ENCODE measurements at places on chromosomes 11 and 22.

GRCh38 chr11:63537293-63538101, 889 bp downstream of the PLAAT4 start:
- peak; percentile 91 for DNase-seq

GRCh38 chr11:109929308-109929707, 163.9 kb upstream of the ZC3H12C start:
- no peak for DNase-seq

DNA sequence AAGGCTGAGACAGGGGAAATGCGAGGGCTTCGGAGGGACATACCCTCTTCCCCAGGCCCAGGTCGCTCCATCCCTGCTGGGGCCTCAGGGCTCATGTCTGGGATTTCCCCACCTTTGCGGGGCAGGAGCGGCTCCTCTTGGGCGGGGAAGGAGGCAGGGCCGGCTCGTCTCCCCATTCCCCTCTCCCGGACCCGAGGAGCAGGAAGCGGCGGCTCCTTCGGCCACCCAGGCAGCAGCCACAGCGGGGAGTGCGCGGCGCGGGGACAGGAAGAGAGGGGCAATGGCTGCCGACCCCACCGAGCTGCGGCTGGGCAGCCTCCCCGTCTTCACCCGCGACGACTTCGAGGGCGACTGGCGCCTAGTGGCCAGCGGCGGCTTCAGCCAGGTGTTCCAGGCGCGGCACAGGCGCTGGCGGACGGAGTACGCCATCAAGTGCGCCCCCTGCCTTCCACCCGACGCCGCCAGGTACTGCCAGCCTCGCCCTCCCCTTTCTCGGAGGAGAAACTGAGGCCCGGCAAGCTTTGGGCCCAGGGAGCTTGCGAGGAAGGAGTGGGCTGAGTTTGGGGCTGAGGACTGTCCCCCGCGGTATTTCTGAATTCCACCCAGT, at the start of gene ANKK1:
ANKK1 (plus strand) TSS at position 175 of the 607 bp plus-strand sequence; CDS start at position 281, 106 bp downstream.
- no peak for DNase-seq

DNA sequence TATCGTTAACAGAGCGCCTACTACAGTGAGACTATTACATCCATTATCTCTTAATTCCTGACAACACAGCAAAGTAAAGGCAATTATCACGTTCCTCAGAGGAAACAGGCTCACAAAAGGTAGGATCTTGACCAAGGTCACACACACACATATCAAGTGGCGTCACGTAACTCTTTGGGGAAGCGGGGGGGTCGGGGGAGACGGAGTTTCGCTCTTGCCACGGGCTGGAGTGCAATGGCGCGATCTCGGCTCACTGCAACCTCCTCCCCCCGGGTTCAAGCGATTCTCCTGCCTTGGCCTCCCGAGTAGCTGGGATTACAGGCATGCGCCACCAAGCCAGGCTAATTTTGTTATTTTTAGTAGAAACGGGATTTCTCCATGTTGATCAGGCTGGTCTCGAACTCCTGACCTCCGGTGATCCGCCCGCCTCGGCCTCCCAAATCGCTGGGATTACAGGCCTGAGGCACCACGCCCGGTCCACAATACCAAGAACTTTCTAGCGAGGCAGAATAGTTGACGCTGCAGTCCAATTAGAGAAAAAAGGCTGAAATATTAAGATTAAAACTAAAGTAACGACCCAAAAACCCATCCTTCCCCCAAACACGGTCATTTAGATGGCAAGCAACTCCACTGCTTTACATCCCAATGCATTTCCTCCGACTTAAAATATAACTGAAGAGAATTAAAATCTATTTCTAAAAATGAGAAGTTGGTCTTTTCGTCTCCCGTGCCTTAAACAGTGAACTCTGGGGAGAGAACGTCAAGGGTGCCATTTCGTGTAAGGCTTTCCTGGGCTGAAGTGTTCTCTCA, 1.2 kb downstream of the DDX17 start:
- DNase-seq = no peak

- DNase-seq = no peak
These were observed 19.1 kb downstream of the MUC6 start for GRCh38 chr11:1017269-1018005.

- DNase-seq = no peak
These were observed 24.0 kb upstream of the SMTN start for GRCh38 chr22:31056986-31057599.

GRCh38 chr11:293271-293851, 4.4 kb downstream of the PGGHG start:
- DNase-seq = no peak

GRCh38 chr11:69135420-69136363, 20.0 kb upstream of the SMIM38 start:
- DNase-seq = no peak

- no peak for DNase-seq
These were observed 10.2 kb downstream of the RAPSN start for GRCh38 chr11:47438721-47439120.

DNA sequence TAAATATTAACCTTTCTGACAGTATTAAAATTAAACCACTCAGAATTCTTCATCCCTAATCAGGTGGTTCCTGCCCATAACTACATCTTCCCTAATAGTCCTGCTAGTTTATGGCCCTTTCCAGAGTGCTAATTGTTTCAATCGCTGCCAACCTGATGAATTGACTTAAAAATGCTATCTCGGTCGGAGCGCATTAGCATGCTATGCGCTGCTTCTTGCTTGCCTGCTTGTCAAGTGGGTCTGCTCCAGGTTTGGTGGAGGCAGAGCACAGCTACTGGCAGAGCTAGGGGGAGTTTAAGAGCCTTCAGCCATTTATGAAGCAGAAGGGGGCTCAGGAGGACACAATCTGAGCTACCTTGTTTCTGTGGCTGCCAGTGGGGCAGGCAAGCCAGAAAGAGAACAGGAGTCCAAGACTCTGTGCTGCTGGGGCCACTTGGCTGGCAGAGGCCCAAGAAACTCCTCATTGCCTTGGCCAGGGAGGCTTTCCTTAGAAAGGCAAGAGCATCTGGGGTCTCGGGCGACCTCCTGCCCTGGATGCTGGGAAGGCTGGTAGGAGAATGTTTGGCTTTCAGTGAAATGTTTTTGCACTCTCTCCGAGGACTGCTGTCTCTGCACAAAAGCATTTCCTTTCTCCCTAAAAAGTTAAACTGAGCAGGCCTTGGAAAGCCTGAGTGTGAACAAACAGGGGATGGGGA, 62.1 kb upstream of the PHOX2A start:
- DNase-seq = peak; percentile 35

- DNase-seq = no peak
These were observed 331.1 kb upstream of the NARS2 start for GRCh38 chr11:78905756-78906155.

DNA sequence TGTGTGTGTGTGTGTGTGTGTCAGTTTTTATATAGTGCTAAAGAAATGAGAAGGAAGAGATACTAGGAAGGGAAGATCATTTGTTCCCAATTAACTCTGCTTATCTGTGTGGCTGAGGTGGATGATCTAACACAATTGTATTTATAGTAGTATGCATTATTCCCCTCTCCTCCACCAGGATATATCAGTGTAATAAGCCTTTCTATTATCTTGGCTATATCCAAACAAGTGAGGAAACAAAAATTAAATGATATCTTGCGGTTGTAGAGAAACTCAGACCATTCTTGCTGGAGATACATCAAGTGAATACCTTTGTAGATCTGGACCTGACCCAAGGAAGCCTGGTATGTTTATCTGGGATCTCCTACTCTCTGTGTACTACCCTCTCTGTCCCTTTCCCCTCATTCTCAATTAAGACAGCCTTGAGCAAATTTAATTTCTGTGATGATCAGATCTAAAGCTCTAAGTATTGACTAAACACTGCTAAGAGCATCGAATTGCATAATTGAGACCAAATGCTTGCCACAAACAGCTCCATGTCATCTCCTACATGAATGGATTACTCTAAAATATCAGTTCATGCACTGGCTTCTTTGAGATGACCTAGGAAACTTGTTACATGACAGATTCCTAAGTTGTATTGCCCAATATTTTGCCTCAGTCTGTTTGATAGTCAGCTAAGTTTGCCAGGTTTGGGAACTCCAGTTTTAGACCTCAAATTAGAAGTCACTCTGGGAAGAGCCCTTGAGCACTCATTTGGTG, 185.3 kb upstream of the CTSC start:
- DNase-seq = no peak

DNA sequence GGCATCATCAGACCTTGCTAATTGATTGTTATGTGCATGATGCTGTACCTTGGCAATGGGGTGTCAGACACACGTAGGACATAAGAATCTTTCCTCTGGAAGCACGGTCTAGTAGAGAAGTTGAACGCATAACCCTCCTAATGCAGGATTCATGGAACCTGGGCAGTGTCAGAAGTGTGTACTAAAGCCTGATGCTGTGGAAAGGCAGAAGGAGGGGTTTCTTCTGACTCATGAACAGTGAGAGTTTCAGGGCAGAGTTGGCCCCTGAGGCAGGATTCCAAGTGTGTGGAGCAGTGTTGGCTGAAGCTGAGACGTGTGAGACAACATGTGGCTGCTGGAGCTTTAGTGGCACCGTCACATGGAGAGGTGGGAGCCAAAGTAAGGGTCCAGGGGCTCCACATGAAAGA, 3.5 kb downstream of the PANX1 start:
- no peak for DNase-seq

DNA sequence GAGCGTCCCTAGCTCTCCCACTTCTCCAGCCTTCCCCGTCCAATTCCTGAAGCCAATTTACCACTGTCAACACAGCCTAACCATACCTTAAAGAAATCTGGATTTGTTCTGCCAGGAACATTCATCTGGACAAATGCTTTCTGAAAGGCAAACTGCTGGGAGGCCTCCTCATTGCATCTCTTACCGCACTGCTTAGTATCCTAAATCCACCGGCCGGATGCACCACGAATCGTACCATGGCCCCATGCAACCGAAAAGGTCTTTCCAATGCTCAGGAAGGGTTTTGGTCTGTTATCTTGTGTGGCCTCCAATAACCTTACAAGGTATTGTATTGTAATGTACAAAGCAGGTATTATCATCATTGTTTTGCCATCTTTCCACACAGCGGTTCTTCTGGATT, 57.6 kb downstream of the MYH9 start:
- no peak for DNase-seq
